Naive thymus-derived CD4-positive, alpha-beta T cell (primary cell): ENCODE measurements at places on chromosomes 5 and 9. TPM values are rescaled to one million over a fixed set of nuclear protein-coding genes. Genes with fewer than 3 reads are reported as not detected.

DNA sequence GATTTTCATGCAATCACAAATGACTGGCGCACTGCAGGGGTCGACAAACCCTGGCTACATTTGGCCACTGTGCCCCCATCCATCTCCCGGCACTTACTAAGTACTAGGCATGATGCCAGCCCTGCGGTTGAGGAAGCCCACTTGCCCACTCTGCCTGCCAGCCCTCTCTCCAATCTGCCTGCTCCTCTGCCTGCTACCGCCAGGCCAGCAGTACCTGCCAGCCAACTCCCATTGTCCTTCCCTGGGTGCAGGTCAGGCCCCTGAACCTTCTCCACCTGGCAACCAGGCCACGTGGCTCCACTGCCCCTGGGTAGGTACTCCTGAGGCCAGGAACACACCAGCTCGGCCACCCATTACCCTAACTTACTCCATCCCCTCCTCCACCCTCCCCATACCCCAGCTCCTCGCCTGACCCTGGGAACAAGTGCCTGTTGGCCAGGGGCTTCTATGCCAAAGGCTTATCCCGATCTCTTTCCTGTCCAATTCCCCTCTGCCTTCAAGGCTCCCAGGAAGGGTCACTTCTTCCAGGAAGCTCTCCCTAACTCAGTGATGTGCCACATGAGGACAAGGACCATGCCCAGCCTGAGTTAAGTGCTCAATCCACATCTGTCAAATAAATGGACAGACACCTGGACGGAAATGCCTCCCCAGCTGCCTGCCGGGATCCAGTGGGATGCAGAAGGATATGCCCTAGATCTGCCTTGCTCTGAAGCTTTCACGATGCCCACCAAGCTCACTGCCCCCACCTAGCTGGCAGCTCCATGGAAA is 6.6 kb downstream of the EEIG1 start:
- DNase-seq = no peak

DNA sequence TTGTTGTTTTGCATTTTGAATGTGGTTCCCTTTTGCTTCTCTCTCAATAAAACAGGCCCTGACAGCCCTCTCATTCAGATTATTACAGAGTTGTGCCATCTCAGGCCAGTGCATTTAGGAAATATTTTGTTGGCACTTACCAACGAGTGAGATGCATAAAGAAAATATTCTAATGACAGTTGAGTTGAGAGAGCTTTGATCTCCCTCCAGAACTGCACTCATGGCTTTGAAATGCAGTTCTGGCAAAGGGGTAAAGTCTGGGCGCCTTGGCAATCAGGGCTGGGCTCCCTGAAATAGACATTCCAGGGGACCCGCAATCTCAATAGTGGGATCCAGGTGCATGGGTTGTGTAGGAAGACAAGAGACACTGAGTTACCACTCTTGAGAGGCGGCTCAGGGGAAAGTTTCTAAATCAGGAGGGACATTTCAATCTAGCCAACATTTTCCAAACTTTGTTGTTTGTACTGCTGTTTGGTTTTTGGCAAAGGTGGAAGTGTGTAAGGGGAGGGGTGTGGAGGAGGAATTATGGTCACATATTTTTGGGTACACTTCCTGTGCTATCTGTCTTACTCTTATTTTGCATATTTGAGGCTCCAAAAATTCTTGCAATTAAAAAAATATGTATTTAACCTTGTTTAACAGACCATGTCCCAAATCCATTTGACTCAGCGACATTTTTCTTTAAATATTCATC is 48.8 kb downstream of the PAPPA start:
- DNase-seq = no peak

- DNase-seq = no peak
Observed at GRCh38 chr5:122366501-122366900, 54.5 kb downstream of the SNCAIP start.

MOB3B gene
- total RNA-seq = 1.8 TPM
